SK-N-MC (cell line): ENCODE measurements at places on chromosomes 4 and X.

GRCh38 chr4:127503111-127503510, 129.6 kb upstream of the INTU start:
- DNase-seq = no peak

DNA sequence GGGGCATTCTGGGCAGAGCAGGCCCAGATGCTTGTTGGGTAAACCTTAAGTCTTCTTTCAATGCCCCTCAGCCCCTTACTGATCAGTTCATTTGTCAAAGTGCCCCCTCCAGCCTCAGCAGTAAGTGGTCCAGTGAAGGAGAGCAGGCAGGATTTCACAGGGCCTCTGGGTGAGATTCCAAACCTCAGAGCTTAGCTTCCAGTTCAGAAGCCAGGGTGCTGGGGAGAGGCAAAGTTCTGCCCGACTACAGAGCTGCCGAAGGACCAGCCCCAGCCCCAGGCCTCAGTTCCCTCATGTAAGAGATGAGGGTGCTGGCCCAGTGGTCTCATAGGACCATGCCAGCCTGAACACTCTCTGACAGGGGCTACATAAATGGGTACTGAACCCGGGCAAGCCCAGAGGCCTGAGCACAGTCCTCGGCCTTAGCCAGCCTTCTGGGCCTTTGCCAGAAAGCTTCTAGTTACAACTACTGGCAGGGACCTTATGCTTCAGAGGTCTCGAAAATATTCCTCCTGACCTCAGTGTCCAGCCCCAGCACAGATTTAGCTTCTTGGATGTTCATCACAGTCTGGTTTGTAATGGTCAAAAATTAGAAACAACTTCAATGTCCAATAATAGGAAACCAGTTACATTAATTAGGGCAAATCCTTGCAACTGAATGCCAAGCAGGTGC, 851 bp upstream of the RIPPLY1 start:
- DNase-seq = no peak

DNA sequence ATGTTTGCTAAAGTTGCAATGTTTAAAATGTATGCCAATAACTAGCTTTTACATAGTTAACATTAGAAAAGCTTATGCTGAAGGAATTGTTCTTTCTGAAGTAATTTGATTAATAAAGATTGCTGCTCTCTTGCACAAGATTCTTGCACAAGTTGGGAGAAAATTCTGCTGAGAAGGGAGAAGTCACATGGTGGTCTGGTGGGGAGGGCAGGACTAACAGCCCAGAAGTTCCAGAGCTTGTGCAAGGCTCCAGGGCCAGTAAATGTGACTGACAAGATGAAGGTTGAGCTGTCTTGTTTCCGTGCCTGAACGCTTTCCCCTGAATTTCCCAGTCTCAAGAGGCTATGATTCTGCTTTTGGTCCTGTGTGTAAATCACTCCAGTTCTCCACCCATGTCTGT, 112.9 kb upstream of the VCX start:
- no peak for DNase-seq

- no peak for DNase-seq
These were observed 174.5 kb upstream of the DKK2 start for GRCh38 chr4:107210450-107211239.

DNA sequence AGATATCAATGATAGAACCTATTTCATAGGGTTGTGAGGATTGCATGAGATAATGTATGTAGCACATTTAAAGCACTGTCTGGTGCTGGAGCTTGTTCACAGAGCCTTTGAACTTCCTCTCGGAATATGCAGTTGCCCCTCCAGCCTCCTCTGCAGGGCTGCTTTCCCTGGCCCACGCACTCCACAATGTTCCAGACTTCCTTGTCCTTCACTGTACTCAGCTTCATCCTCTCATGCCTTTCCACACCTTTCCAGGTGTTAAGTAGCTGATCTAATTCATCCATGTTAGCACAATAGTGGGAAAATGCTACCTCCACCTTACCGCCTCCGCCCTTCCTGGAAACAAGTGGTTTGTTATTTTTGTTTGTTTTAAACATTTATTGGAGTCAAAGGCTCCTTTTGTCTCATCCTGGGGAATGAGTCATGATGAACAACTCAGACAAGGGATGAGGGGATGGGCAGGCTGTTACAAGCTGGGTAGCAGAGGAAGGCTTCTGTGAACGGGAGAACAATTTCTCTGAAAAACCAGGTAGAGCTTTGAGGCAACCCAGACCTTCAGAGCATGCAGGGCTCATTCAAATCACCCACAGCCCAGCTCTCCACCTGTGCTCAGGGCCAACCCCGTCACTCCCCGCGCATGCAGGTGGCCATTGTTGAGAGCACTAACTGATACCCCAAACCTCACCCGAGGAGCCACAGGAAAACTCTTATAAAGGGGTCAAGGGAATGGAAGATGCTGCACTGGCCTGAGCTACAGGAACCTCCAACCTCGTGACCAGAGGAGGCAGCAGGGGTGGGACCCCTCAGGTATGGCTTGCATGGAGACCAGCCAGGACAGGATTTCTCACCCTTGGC, 84.9 kb upstream of the TBL1X start:
- no peak for DNase-seq

DNA sequence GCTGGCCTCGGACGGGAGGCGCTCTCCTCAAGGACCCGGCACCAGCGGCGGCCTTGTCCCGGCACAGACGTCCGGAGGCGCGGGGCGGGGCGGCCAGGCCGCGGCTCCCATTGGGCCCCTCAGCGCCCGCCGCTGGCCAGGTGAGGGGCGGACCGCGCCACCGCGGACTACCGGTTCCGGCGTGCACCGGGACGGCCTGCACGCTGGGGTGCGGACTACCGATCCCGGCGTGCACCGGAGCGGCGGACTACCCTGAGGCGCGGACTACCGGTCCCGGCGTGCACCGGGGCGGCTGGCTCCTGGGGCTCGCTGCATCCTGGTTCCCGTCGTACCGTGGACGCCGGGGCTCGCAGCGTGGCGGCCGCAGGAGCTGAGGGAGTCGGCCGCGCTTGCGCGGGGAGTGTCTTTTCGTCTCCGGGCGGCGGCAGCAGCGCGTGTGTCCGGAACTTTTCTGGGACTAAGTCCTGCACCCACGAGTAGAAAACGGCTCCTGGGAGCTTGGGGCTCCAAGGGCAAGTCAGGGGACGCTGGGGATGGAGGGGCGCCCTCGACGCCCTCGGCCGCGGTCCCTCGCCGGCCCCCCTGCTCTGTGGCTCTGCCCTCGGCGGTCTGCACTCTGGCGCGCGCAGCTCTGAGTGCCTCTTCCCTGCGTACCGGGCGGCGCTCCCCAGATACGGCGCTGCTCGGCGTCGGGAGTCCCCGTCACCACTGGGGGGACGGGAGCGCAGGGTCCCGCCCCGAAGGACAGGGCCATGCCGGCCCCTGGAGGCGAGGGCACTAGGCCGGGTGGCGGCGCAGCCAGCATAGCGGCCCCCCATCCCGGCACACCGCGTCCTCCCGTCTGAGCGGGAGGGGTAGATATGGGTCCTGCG, at the start of gene LETM1:
Gene LETM1, minus strand, starts transcription at position 86 of the 872 bp plus-strand sequence. CDS start 206 bp downstream, outside the sequence.
- DNase-seq = no peak

DNA sequence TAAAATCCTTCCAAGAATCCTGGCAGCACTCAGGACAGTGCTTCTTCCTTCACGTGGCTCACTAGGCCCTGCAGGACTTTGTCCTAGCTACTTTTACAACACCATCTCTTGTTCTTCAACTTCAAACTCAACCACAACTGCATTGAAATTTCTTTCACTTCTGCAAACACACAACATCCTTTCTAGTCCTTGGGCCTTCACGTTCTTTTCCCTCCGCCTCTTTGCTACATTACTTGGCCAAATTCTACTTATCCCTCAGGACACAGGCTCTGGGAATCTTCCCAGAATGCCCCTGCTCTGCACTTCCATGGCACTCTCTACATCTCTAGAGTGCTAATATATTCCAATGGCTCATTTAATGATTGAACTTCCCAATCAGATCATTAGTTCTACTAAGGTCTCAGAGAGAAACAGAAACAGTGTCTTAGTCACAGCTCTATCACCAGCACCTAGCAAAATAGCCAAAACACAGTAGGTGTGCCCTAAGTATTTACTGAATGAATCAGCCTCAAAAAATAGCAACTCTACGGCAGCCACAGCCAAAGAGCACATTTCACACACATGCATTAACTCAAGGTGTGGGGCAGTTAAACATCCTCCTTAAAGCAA, 73.3 kb downstream of the MANBA start:
- DNase-seq = no peak

GRCh38 chr4:10172278-10172921, 55.8 kb upstream of the WDR1 start:
- DNase-seq = no peak

GRCh38 chrX:70613295-70613694, 168.7 kb downstream of the DLG3 start:
- no peak for DNase-seq

- DNase-seq = no peak
These were observed 98.5 kb upstream of the KLF3 start for GRCh38 chr4:38565271-38566199.

- DNase-seq = no peak
These were observed 40.3 kb upstream of the TFDP3 start for GRCh38 chrX:133258481-133258880.

- DNase-seq = no peak
These were observed at the start of gene F11 for GRCh38 chr4:186265683-186266652. TSS of gene F11 (plus strand) at chr4:186266189. CDS start at chr4:186267137, 948 bp downstream.

DNA sequence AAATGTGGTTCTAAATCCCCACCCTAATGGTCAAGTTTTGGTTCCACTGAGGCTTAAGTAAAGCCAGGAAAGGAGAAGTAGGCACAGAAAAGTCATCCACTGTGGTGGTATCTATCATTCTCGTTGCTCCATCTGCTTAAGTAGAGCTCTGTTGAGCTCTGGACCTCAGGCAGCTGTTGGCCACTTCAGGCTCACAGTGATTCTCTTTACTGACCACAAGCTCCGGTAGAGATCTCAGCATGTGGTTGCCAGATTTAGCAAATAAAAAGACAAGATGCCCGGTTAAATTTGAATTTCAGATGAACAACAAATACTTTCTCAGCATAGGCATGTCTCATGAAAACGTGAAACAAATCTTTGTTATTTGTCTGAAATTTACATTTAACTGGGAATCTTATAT, 132.3 kb upstream of the PTCHD1 start:
- no peak for DNase-seq

- no peak for DNase-seq
These were observed 3.0 kb upstream of the BCOR start for GRCh38 chrX:40100537-40101429.

- DNase-seq = no peak
These were observed 120.4 kb downstream of the CHIC1 start for GRCh38 chrX:73683236-73683859.

GRCh38 chrX:73842541-73843234, 279.7 kb downstream of the CHIC1 start:
- no peak for DNase-seq
